ENCODE measurements at places on chromosomes 12 and 14.

DNA sequence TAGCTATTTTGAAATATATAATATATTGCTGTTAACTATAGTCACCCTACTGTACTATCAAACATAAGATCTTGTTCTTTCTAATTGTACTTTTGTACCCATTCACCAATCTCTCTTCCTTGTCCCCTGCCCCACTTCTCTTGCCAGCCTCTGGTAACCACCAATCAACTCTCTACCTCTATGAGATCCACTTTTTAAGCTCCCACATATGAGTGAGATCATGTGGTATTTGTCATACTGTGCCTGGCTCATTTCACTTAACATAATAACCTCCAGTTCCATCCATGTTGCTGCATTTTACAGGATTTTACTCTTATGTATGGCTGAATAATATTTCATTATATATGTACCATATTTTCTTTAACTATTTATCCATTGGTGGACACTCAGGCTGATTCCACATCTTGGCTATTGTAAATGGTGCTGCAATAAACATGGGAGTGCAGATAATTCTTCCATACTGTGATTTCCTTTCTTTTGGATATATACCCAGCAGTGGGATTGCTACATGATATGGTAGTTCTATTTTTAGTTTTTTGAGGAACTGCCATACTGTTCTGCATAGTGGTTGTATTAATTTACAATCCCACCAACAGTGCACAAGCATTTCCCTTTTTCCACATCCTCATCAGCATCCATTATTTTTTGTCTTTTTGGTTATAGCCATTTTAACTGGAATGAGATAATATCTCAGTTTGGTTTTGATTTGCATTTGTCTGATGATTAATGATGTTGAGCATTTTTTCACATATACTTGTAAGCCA lies 33.5 kb upstream of the SPIC start:
- no peak for DNase-seq

DNA sequence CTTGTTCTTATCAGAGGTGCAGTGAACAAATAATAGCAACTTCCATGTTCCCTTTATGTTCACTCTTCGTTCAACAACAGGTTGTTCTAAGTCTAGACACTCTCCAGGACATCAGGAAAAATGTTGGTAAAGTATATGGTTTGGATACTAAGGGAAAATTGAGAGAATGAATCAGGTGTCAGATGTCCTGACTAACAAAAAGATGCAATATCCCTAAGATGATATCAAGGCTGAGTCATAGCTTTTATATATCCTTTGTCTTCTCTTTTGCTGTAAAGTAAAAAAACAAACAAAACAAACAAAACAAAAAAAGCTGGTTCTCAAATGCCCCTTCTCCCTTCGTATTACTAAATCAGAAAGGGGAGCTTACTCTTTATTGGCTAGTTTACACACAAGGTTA lies 11.1 kb downstream of the GLIPR1L1 start:
- no peak for DNase-seq

DNA sequence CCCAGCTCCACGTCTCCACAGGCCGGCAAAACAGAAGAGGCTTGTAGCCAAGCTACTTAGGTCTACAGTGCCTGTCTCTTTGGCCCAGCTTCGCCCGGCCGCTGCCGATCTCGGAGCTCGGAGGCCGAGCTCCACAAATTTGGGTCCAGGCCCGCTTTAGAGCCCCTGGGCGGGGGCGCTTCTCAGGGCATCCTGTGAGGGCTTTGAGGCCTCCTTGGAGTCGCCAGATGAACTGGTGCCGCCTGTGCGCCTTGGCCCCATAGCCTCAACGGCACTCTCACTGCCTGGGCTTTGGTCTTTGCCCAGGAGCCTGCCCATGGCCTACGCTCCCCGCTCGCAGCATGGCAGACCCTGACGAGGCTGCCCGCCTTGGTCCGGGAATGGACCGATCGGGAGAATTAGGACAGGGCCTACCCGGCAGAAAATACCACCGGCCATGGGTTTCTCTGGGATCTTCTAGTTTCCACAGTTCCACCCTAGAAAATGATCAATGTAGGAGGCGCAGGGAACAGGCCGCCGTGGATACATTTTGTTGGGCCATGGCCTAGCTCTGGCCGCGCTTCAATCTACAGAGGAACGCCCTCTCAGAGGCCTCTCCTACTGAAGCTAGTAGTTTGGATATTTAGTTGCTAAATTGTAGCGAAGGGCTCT lies 953 bp upstream of the NKX2-8 start:
- no peak for DNase-seq

- peak; percentile 85 for DNase-seq
Observed at GRCh38 chr14:95527387-95528002, 7.4 kb upstream of the GLRX5 start.

- peak; percentile 84 for DNase-seq
Observed at GRCh38 chr14:65170768-65171507, 68.6 kb upstream of the MAX start.

GRCh38 chr12:65098364-65098763 lies 22.7 kb downstream of the WIF1 start:
- DNase-seq = no peak

- DNase-seq = no peak
Observed at GRCh38 chr14:93748208-93749075, 39.8 kb downstream of the PRIMA1 start.

DNA sequence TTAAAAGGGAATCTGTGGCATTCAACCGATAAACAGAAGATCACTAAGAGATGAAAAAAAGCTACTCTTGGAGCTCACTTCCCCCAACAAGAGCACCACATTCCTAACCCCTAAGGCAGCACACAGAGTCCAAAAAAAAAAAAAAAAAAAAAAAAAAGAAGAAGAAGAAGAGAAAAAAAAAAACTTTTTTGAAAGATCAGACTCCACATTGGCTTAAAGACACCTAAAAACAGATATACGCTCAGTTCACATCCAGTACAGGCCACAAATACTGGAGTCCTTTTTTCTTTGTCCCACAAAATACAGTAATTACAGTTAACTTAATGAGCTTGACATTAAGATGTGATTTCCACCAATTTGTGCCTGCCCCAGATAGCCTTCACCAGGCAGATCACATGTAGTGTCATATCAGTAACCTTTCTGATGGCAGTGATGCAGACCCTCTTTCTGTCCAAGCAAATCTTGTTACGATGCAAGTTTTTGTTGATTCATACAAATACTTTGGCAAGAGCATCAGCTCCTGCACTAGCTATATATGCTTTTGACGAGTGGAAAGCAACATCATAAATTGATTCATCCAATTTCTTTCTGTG lies 20.7 kb downstream of the COCH start:
- DNase-seq = no peak

GRCh38 chr14:95471016-95471415 lies 45.4 kb downstream of the SYNE3 start:
- no peak for DNase-seq

- no peak for DNase-seq
Observed at GRCh38 chr14:35551081-35551480, 17.1 kb downstream of the INSM2 start.

- DNase-seq = no peak
Observed at GRCh38 chr14:72598306-72598705, 295.6 kb downstream of the DPF3 start.

DNA sequence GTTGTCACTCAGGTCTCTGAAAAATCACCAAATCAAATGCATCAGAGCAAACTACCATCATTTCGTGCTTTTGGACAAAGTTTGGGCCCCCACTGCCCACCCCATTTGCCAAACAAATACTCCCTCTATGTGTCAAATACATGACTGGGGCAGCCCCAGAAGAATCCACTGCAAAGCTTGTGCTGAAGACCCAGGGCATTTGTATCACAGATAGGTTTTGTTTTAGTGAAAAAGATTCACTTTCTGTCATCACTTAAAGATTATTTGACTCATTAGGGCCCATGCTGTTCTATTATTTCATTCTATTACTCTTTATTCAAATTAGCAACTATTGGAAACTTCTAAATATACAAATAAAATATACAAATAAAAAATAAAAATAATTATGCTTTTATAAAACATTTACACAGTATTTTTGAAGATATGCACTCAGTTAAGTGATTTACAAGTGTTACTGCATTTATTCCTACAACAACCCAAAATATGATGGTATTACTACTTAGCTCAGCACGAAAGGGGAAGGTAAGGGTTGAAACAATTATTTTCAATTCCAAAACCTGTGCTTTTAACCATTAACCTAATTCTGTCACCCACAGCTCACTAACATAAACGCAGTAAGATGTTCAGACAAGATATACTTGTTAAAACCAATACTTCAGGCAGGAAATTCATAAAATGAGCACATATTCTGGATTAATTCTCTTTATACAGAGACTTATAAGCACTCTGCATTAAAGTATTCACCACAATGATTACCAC lies 36.5 kb downstream of the LRIG3 start:
- no peak for DNase-seq

DNA sequence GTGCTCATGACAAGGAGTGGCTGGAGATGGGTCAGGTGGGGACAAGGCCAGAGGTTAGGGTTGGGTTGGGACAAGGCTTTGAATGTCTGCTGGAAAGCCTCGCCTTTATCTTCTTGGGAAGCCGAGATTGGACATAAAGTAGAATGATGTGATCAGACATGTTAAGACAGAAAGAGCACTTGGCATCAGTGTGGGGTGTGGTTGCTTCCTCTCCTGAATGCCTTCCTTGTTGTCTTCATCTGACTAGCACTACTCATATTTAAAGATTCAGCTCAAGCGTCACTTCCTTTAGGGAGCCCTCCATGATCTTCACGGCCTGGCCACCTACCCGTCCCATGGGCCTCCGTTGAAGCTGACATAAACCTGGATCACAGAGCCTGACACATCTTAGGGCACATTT lies 14.8 kb upstream of the C12orf75 start:
- DNase-seq = no peak

DNA sequence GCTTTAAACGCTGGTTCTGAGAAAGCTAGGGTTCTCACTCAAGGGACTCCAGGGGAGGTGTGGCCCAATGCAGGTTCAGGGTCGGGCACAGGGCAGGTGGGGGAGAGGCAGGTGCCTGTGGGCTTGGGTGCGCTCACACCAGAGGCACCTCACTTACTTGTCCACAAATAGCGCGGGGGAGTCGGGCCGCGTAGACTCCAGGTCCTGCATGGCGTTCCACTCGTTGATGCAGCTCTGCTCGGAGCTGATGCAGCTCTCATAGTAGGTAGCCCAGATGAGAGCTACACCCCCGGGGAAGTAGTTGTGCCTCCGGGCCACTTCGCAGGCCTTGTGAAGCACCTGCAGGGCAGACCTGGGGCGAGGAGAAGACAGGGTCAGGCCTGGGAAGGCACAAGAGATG lies 49.9 kb downstream of the SSH1 start:
- DNase-seq = no peak

- no peak for DNase-seq
Observed at GRCh38 chr12:1855241-1855640, 34.9 kb downstream of the LRTM2 start.

DNA sequence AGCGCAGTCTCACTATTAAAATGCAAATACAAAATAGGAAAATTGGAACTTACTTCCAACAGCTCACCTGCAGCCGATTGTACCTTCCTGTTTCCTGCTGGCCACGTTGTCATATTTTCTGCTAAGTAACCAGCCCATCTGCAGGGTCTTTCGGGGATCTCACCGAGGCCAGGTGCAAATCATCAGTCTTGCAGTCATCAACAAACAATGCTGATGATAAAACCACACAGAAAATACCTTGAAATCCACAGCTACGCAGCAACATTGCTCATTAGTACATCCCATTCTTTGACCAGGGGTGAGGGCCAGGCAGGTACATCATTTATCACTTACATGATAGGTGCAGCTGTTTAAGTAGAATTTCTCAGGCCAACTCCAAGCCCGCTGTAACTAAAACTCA lies 406.9 kb downstream of the TMEM121 start:
- DNase-seq = no peak

- DNase-seq = no peak
Observed at GRCh38 chr12:122099280-122099749, 20.8 kb downstream of the MLXIP start.

DNA sequence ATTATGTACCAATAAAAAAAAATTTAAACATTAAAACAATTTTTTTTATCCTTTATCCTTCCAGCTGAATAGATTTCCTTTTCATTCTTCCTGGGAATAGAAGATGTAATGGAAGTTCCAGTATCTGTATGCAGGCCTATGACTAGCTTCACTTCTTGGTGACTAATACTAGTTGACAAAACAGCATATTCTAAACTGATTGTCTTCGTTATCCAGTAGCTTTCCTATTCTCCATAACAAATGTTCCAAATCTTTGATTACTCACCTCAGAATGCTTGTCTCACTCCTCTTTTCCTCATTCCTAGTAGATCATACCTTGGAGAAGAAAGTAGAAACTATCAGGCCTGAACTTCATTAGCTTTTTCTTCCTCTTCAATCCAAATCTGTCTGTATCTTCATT lies 70.7 kb downstream of the PLEKHA5 start:
- no peak for DNase-seq

GRCh38 chr12:71503579-71504391 lies 64.2 kb downstream of the LGR5 start:
- no peak for DNase-seq

DNA sequence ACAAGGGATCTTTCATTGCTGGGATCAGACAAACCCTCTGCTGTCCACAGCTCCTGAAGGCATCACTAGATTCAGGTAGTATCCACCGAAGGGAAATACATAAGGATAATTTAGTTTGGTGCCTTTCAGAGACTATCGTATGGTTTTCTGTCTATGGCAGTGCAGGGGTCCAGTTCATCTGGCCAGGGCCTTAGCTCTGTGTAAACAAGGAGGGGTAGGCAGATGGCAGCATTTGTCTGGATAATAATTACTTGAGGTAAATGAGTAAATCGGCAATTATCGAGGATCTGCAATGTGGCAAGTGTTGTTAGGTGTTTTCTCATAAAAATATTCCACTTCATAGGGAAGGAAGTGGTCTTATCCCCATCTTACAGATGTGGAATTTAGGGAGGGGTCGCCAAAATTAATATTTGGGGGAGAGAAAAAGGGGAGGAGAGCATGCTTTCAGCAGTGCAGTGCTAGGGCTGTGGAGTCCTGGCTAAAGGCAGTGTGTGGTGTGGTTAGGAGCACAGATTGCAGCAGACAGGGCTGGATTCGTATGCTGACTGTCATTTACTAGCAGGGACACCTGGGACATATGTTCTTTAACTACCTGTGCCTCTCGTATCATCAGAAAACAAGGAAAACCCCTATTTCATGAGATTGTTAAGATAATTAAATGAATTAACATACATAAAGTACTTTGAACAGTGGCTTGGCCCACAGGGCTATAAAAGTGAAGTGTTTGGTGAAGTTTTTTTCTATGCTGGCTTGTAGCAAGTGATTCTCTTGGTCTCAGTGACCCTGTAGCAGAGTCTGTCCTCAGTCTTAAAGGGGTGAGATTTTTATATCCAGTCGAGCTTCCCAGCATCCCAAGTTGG lies 27.1 kb downstream of the RASSF8 start:
- no peak for DNase-seq

GRCh38 chr12:49824895-49825294 lies 3.3 kb downstream of the NCKAP5L start:
- peak; percentile 36 for DNase-seq

- DNase-seq = no peak
Observed at GRCh38 chr14:74705613-74706500, 7.0 kb downstream of the AREL1 start.

- peak; percentile 75 for DNase-seq
Observed at GRCh38 chr12:109020796-109021380, at the start of gene SVOP. SVOP (minus strand) TSS chr12:109021068; CDS start chr12:109020868, 200 bp downstream.

GRCh38 chr14:22200977-22201605 lies 387.9 kb downstream of the DAD1 start:
- peak; percentile 48 for DNase-seq

- peak; percentile 38 for DNase-seq
Observed at GRCh38 chr12:4700621-4701026, 19.6 kb upstream of the GALNT8 start.
